ENCODE measurements at places on chromosomes 7 and 10.

DNA sequence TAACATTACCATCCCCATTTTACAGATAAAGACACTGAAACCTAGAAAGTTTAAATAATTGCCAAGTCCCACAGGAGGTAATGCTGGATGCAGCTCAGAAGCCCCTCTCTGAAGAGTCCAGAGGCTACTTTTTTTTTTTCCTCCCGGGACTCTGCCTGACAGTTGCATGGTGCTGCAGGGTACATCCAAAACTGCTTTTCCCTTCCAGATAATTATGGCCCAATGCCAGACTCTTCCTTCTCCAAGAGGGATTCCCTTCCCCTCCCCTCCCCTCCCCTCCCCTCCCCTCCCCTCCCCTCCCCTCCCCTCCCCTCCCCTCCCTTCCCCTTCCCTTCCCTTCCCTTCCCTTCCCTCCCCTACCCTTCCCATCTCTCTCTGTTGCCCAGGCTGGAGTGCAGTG is 122.9 kb downstream of the LSMEM1 start:
- no peak for DNase-seq

DNA sequence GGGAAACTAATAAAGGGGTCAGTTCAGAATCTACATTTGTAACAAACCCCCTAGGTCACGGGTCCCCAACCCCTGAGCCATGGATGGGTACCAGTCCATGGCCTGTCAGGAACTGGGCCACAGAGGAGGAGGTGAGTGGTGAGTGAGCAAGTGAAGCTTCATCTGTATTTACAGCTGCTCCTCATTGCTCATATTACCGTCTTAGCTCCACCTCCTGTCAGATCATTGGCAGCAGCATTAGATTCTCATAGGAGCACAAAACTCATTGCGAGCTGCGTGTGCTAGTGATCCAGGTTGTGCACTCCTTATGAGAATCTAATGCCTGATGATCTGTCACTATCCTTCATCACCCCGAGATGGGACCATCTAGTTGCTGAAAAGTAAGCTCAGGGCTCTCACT is 88.4 kb upstream of the MPP7 start:
- DNase-seq = no peak

DNA sequence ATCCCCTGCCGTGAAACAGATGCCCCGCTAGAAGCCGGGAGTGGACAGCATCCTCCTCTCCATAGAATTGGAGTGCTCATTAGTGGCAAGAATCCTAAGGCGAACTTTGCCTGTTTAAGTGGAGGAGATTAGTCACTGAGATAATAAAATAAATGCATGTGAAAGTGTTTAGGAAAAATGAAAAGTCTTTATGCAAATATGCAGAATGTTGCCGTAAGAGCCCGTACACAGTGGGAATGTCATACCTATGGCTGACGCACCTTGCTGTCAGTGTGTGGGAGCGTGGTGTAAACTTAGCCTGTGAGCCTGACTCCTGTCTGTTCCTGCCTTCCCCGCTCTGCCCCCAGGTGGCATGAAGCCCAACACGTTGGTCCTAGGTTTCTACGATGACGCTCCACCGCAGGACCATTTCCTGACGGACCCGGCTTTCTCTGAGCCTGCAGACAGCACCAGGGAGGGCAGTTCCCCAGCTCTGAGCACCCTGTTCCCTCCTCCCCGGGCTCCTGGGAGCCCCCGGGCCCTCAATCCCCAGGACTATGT is 1.7 kb upstream of the TRIP6 start:
- DNase-seq = no peak

GRCh38 chr10:122049076-122049475 is 60.1 kb downstream of the TACC2 start:
- no peak for DNase-seq

GRCh38 chr10:127415901-127416581 is 133.1 kb upstream of the NPS start:
- DNase-seq = no peak

GRCh38 chr10:45238896-45239295 is 76.5 kb downstream of the OR13A1 start:
- no peak for DNase-seq

DNA sequence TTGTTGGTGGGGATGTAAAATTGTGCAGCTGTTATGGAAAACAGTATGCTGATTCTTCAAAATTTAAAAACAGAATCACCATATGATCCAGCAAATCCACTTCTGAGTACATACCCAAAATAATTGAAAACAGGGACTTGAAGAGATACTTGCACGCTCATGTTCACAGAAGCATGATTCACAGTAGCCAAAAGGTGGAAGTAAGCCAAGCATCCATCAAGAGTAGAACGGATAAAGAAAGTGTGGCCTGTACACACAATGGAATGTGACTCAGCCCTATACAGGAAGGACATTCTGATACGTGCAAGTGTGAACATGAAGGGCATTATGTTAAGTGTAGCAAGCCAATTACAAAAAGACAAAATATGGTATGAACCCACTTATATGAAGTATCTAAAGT is 696.7 kb upstream of the CELF2 start:
- DNase-seq = no peak

- no peak for DNase-seq
Measured at GRCh38 chr10:52551046-52551445, 221.5 kb downstream of the MBL2 start.

DNA sequence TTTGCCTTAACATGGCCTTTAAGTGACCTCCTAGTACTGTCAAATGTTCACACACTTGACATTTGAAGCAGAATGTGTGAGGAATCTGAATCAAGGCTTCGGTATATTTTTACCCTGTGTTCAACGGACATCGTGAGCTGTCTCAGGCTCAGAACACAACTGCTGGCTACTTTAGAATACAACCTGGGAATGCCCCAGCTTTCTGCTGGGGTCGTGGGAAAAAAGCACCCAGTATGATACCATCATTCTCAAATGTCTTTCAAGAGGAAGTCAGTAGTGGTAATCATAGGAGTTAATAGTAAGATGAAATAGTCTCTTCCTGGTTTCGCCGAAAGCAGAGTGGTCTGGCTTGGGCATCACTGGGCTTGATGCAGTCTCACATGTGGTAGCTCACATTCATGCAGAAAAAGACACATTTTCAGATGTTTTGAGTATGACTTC is 67.2 kb downstream of the CREB5 start:
- DNase-seq = no peak

- no peak for DNase-seq
Measured at GRCh38 chr7:91869661-91870060, 10.8 kb downstream of the MTERF1 start.

- no peak for DNase-seq
Measured at GRCh38 chr10:117544711-117545140, 2.2 kb downstream of the EMX2 start.

DNA sequence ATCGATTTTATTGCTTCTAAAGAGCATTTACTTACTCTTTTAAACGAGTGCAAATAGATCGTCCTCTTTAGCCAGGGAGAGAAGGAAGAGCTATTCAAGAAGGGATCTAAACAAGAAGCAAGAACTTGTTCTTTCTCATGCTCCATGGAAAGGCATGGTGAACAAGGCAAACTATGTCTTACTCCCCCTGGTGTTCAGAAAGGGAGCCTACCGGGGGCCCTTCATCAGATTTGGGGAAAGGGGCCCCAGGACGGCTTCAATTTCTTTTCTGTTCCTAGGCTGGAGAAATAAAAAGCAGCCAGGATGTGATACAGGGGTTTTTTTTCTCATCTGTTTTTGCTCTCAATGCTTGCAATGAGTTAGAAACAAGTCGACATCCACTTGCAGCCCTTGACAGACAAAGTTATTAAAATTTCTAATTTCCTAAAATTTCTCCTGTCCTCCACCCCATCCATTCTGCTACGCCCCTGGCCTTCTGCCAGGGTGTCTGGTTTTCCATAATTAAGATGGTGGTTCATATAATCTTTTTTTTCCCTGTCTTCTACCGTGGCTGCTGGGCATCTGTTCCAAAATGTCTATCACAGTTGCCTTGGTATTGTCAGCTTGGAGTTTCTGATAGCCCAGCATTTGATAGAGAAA is 214.4 kb downstream of the CREB5 start:
- DNase-seq = no peak

GRCh38 chr7:92421676-92422435 is 25.4 kb upstream of the GATAD1 start:
- DNase-seq = no peak

GRCh38 chr7:18558910-18559309 is 63.4 kb downstream of the HDAC9 start:
- DNase-seq = no peak
